ENCODE measurements at places on chromosomes 7 and 10.

DNA sequence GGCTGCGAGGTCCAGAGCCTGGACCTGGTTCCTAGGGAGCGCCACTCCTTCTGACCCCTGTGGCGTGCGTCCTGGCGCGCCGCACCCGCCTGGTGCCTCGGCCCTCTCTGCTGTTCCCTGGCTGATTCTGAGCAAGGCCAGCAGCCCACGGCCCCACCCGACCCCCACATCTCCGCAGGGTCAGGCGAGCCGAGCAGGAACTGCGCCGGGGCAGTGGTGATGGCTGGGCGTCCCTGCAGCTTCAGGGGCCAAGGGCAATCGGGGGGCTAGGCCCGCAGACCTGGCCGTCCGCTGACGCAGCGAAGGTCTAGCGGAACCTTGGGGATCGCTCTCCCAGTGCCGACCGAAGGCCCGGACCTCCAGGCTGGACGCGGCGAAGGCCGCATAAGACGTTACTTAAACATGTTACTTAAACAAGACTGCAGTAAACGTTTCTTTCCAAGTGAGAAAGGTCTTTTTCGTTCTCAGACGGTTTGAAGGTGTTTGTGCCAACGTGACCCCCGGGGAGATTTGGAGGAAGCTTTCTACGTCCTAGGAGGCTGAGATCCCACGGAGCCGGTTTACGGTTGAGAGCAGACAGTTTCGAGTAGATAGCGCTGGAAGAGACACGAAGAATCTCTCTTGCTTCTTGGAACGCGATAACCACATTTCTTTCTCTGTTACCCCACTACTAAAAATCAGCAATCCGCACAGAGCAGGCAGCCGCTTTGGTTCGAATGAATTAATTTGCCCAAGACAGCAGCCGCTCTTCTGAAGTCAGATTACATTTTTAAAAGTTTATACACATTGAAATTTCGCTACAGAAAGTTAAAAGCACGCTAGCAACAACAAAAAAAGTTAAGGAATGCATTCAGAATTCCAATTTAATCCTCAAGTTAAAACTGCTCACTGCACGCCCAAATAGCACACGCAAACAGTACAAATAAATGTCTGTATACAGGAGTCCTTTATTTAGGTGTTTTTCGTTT lies 4.9 kb upstream of the NKX2-3 start:
- DNase-seq, result no peak

DNA sequence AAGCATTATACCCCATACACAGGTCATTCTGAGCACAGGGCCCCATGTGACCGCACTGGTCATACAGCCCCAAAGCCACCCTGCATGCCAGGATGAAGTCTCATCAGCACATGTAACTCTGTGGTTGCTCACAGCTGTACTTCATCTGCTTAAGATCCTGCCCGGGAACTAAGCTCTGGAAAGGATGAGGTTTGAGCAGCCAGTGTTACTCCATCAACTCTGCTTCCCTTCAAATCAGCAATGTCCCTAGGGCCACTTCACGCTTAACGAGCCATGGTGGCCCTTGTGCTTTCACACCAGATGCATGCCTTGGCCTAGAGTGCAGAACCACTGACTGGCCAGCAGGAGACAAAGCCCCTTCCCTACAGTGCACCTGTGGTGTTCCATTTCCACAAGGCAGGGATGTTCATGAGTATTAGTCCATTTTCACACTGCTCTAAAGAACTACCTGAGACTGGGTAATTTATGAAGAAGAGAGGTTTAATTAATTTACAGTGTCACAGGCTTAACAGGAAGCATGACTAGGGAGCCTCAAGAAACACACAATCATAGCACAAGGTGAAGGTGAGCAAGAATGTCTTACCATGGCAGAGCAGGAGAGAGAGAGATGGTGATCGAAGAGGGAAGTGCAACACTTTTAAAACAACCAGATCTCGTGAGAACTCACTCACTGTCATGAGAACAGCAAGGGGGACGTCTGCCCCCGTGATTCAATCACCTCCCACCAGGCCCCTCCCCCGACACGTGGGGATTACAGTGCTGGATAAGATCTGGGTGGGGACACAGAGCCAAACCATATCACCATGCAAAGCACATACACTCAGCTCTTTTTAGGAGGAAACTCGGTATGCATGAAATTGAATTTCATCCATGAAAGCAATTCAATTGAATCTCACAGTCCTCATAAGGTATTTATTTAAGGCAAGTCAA lies 149.0 kb upstream of the CDCA7L start:
- DNase-seq, result no peak

- no peak for DNase-seq
Measured at GRCh38 chr7:47817917-47818316, 130.3 kb downstream of the PKD1L1 start.

DNA sequence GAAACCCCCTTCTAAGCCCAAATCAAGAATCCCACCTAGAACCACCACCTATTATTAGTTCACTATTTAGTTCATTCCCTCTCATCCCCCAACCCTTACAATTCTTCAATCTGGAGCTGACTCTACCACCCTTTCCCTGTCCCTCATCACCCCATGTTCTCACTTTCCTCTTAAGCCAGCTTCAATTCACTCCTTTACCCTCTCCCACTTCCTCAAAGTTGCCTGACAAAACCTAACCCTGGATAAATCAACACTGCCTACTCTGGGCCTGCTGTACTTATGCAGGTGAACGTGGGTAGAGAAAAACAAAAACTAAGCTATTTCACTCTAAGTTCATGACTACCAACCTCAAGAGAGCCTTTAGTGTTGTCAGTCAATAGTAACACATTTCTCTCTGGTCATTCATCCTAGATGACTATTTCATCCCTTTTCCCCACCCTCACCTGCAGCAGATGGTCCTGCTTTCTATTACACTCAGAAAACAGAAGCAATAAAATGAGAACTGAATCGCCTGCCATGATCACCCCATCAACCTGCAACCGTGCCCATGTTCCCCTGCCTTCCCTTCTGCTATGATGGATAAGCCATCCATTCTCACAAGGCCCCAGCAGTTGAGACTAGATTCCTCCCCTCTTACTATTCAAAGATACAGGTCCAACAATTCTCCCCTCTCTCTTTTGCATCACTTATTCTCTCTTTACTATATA lies 52.6 kb downstream of the ARHGAP21 start:
- DNase-seq, result no peak
